CD8-positive, alpha-beta T cell (primary cell): ENCODE measurements at places on chromosomes 2 and 18.

DNA sequence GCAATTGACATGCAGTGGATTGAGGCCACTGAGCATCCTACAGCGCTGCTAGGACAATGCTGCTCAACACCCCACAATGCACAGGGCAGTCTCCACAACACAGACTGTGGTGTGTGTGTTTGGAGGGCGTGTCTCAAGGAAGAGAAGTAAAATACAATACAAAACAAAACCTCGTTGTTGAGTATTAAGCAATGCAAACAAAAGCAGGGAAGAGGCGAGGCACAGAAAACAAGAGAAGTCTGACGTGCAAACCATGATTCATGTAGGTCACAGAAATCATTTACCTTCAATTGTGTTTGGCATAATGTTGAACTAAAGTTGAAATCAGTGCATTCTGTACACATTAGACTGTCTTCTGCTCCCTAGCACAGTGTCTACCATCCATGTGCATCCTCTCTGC lies 260.9 kb downstream of the PHLPP1 start:
- no peak for DNase-seq

GRCh38 chr2:160884056-160884455 lies 276.2 kb upstream of the TANK start:
- DNase-seq: no peak

DNA sequence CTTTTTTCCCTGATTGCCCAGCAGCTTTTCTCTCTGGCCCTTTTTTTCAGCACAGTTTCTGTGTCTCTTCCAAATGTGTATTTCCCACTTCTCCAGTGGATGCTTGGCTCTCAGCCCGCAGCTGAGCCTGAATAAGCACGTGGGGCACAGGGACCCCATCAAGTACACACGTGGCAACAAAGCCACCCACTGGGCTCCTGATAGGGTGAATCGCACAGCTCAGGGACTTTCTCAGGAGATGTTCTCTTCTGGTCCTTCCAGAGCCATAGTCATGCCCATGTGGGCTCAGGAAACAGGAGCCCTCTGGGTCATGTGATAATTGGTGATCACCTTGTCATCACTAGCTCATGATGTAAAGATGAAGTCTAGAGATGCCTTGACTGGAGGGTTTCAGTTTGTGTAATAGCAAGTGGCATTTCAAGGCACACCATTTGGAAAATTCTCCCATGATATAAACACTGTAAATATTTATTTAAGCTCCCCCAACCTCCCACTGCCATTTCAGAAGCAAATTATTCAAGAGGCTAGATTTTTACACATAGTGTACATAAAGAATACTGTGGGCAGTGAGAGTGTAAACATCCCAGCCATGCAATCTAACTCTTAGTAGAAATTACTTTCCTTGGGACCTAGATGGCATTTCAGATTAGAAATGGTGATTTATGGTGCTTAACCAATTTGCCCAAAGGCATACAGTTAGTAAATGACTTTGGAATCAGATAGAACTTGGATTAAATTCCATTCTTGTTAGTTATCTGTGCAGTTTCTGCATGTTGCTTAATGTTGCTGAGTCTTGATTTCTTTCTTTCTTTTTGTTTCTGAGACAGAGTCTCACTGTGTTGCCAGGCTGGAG lies 597.5 kb downstream of the SLC4A3 start:
- no peak for DNase-seq

DNA sequence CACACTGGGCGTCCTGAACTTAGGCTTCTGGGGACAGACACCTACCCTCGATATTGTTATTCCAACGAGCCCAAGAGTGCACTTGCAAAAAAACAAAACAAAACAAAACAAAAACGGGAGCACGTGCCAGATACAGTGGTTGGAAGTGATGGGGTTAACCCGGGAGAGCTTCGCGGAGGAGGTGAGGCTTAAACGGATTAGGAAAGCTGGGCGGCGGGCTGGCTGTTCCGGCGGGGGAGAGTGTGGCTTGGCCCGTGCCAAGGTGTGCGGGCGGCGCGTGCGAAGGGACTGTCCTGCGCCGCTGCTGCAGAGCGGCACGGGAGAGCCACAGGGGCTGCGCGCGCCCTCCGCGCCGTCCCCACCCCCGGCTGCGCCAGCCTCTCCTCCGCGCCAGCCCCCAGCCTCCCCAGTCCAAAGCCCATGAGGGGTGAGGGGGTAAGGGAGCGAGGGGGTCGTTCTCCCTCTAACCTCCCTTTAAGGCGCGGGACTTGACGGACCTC lies 1.5 kb upstream of the SLC30A3 start:
- DNase-seq: no peak

GRCh38 chr2:212626371-212626918 lies 87.8 kb upstream of the ERBB4 start:
- DNase-seq: no peak

- no peak for DNase-seq
These were observed 137.3 kb downstream of the CCDC148 start for GRCh38 chr2:158319269-158319668.

- DNase-seq: no peak
These were observed 60.6 kb downstream of the IRS1 start for GRCh38 chr2:226738821-226739544.

DNA sequence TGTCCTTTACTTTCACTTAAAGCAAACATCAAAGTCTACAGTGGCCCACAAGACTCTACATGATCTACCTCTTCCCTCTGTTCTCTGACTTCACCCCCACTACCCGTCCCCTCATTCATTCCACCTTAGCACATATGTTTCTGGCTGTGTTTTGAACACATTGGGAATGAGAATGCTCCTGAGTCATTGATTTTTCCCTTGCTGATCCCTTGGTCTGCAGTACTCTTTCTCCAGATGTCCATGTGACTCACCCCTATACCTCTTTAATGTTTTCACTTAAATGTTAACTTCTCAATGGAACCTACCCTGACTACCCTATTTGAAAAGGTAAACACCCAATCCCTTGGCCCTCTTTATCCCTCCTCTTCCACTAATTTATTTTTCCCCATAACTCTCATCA lies 30.7 kb upstream of the FRZB start:
- no peak for DNase-seq

GRCh38 chr18:40925071-40925541 lies 1029.9 kb upstream of the PIK3C3 start:
- no peak for DNase-seq

- DNase-seq: no peak
These were observed 153.8 kb downstream of the ASB1 start for GRCh38 chr2:238580486-238580885.

DNA sequence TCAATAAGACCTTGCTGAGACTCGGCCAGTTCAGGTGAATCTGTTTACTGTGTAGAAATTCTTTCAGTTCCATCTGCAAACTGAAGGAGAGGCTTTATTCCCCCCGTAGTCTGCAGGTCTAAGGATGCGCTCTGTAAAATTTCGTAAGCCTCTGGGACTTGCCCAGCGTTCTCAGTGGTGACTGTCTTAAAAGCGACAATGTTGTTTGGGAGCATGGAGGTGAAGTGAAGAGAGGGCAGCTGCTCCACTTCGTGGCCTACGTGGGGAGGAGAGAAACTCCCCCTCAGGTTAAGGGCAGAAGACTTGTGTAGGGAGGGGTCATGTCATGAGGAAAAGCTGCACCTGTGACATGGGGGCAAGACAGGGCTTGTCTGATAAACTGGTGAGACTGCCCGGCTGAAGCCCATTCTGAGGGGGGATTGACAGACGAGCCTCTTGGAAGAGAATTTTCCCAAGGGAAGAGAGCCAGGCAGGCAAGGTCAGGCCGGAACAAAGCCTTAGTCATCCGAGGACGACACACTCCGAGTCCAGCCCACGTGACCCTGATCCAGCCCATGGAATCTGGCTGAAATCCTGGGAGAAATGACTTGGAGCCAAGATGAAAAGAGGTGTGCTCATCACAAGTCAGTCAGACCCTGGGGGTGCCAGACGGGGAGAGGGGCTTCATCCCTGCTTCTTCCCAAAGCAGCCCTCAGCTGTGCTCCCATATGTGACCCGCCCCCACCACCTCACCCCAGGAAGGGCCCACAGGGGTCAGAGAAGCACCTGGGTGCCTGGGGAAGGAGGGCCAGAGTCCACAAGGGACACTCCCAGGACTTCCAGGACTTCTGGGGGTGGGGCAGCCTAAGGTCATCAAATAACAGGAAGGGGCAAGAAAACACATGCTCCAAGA lies 88.5 kb upstream of the SH3BP4 start:
- no peak for DNase-seq

- DNase-seq: no peak
These were observed 5.6 kb downstream of the TUBB6 start for GRCh38 chr18:12313530-12314245.

DNA sequence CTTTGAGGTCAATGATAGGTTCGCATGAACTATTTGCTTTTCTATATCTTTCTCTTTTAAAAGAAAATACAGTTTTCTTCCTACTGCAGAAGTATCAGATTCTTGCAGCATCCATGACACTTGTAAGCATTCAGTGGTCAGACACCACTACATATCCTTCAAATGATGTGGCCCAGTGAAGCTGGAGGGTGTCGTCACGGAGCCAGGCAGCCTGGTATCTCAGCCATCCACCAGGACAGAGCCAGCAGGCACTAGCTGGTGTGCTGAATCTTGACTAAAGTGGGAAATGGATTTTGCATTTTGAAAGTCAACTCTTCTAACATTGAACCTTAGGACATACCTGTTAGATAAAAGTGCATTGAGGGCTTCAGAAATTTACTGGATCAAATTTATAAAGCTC lies 5.4 kb downstream of the KLHL14 start:
- no peak for DNase-seq

- DNase-seq: no peak
These were observed 6.4 kb upstream of the PIK3C3 start for GRCh38 chr18:41948544-41949110.

DNA sequence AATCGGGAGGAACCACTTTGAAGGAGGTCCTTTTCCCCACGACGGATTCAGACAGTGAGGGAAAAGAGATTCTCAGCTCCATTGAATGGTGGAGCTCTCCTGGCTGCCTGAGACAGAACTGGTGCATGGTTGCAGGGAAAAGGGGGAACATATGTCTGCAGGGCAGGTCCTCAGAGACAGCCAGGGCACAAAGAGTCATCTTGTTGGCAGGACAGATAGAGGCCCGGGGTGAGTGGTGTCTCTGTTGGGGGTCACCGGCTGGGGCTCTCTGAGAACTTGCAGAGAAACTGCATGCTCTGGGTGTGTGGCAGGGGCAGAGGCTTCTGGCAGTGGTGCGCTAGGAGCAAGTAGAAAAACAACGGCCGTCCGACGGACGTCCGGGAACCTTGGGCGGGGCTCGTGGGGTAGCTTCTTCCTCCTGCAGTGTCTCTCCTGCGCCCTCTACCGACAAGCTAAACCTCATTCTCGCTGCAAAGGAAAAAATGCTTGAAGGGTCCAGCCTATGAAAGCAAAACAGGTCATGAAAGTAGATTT lies 94.3 kb downstream of the CDCA7 start:
- DNase-seq: peak; percentile 59

GRCh38 chr2:212154477-212154878 lies 384.1 kb downstream of the ERBB4 start:
- DNase-seq: no peak

GRCh38 chr18:57589161-57589560 lies 2.7 kb upstream of the FECH start:
- DNase-seq: no peak

GRCh38 chr18:68354176-68354575 lies 360.7 kb downstream of the TMX3 start:
- no peak for DNase-seq

DNA sequence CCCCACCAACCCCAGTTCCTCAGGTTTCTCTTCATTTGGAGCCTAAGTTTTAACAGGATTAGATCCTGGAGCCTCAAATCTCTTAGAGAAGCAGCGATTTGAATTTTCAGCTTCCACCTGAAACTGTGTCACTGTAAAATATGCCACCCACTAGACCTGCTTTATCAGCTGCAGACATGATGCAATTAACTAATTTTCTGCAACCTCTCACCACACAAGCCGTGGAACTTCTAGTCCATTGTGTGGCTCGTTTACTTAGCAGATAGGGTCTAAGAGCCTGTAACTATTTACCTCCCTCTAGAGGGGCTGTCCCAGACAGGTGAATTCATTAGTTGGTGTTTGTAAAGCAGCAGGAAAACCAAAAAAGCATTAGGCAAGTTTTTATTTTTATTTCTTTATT lies 31.6 kb upstream of the FZD5 start:
- no peak for DNase-seq

GRCh38 chr2:18885457-18885856 lies 296.1 kb upstream of the NT5C1B start:
- no peak for DNase-seq
